ENCODE measurements at places on chromosomes 13 and 19.

DNA sequence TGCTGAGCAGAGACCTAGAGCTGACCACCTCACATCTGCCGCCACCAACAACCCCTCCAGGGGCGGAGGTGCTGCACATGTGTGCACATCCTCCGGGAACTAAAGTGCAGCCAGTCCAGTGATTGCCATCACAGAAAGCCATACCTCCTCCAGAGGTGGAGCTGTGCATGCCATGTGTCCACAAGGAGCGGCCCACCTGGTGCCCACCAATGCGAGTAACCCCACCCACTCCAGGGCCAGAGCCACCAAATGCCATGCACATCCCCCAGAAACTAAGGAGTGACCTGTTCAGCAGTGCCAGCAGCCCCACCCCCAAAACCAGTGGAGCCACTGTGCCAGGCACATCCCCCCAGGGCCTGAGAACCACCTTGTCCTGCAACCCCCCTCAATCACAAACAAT lies 557.9 kb downstream of the UQCRFS1 start:
- no peak for DNase-seq

- no peak for DNase-seq
These were observed 421.7 kb upstream of the GPC6 start for GRCh38 chr13:92804926-92805325.

DNA sequence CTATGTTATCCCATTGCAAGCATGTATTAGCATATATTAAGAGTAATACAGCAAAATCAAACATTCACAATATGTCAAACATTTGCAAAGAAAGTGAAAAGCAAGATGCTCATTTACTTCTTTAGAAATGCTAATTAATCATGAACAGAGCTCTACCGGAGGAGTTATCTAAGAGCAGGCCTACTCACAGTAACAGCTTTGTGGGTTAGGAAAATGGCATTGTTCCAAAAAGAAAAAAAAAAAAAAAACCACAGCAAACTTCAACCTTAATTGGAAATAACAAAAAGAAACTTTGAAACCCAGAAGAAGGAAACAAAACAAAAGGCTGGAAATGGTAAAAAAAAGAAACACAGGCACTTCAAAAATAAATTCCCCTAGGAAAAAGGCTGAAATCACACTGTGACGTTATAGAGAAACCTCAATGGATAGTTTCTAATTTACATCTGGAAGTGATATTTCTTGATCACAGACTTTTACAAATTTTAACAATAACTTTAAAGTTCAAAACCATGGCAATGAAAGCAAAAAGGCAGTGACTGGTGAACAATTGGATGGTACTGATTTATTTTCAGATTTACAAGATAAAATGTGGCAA lies 1236.8 kb upstream of the SPRY2 start:
- no peak for DNase-seq

DNA sequence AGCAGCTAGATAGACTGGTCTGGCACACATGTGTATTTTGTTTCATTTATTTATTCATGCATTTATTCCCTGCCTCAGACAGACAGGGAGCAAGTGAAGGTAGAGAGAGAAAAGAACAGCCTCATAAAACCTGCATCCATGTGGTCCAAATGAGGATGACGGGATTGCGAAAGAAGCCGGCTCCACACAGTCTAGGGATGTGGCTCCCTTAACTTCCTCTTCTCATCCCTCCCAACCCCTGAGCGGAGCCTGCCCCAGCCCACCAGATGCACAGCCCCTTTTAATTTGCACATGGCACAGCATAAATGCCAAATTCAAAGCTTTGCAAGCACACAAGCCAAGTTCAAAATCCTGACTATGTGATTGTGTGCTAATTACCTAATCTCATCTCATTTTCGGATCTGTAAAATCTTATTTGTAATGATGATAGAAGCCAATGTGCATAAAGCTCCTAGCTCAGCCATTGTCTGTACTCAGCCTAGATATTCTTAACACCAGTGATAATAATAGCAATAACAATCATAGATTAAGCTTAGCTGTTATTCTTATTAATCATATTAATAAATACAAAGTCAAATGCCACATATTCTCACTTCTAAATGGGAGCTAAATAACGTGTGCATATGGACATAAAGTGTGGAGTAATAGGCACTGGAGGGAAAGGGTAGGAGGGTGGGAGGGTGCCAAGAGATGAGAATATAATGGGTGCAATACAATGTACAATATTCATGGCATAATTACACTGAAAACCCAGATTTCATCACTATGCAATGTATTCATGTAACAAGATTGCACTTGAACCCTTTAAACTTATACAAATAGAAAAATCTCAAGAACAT lies 156.3 kb downstream of the DCT start:
- DNase-seq: no peak

GRCh38 chr19:39150807-39151600 lies 25.4 kb downstream of the PAK4 start:
- DNase-seq: no peak

DNA sequence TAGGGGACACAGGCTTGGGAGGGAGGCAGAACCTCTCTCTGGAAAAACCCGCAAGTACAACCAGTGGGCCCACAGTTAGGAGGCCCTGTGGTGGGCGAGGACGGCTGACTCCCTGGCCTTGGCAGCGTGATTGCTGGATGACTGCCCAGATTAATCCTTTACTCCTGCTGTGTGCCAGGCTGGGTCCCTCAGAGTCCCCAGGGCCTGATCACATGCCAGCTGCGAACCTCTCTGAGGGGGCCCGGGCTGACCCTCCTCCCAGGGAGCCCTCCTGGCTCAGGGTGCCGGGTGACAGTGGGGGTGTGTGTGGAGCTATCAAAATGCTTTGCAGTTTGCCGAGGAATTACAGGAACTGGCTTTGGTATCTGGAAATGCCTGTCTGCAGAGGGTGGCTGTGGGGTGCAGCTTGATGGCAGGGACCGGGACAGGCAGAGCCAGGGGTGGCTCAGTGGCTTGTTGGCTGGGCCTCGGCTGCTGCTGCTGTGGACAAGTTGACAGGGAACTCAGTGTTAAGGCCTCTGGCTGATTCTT lies 48.9 kb downstream of the DNM2 start:
- no peak for DNase-seq

DNA sequence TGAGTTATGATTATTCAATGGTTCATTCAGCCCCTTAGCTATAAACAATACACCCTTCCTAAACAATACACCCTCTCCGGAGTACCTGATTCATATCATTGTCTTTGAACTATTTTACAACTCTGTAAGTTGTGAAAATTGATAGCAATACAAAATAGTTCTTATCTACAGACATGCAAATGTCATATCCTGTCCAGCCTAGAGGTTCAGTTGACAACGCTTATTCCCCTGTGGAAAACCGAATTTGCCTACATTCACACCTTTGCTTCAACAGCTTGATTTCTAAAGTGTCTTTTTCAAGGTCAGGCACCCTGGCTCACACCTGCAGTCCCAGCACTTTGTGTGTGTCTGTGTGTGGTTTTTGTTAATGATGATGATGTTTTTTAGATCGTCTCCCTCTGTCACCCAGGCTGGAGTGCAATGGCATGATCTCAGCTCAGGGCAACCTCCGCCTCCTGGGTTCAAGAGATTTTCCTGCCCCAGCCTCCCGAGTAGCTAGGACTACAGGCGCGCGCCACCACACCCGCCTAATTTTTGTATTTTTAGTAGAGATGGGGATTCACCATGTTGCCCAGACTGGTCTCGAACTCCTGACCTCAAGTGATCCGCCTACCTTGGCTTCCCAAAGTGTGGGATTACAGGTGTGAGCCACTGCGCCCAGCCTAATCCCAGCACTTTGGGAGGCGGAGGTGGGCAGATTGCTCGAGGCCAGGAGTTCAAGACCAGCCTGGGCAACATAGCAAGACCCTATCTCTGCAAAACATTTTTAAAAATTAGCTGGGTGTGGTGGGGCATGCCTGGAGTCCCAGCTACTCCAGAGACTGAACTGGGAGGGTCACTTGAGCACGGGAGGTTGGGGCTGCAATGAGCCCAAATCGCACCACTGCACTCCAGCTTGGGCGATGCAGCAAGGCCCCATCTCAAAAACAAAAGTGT lies 9.6 kb downstream of the C19orf53 start:
- DNase-seq: no peak

DNA sequence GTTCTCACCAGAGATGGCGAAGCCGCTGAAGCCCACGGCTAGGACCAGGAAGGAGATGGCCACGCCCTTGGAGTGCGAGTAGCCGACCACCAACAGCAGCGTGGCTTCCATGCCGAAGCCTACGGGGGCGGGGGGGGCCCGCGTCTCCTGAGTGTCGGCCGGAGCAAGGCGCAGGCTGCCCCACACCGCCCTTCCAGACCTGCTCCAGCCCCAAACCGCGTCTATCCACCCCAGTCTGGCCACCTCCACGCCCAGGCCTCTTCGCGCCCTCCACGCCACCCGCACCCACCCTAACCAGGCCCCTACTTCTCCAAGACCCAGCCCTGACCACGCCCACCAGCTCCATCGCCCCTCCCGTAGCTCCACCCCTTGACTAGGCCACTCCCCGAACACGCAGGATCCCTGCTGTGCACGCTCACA lies 6.2 kb downstream of the GFY start:
- DNase-seq: peak; percentile 42
